ENCODE measurements at places on chromosomes 3 and 15.

DNA sequence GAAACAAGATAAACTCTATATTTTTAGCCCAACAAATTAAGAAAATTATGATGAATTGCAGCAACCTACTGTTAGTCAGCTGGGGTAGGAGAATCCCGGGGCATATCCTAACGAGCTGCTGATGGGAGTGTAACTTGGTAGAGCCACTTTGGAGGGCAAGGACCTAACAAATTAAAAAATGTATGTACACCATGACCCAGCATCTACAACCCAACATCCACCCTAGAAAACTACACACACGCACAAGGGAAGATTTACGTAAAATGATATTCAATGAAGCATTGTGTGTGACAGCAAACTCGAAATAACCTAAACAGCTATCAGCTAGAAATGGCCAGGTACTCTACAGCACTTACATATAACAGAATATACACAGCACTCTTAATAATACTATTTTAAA lies 1.9 kb downstream of the BCL2A1 start:
- no peak for DNase-seq

DNA sequence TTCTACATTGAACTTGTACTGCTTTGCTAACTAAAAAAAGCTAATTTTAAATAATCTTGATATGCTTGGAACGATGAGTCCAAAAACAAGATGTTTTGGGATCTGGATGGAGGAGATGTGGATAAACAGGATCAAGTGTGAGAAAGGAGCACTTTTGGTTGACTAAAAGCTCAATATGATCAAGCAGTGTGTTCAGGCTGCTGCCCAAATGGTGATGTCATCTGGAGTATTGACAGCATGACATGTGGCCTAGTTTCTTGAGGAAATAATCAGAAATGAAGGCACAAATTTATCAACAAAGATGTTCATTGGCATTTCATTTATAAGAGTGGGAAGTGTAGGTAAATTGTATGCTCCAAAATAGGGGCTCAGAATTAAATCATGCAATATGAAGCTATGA lies 161.2 kb downstream of the SOX2 start:
- no peak for DNase-seq

GRCh38 chr3:18378218-18378617 lies 46.9 kb downstream of the SATB1 start:
- DNase-seq = no peak

- DNase-seq = no peak
Observed at GRCh38 chr3:181868576-181869082, 156.9 kb downstream of the SOX2 start.

DNA sequence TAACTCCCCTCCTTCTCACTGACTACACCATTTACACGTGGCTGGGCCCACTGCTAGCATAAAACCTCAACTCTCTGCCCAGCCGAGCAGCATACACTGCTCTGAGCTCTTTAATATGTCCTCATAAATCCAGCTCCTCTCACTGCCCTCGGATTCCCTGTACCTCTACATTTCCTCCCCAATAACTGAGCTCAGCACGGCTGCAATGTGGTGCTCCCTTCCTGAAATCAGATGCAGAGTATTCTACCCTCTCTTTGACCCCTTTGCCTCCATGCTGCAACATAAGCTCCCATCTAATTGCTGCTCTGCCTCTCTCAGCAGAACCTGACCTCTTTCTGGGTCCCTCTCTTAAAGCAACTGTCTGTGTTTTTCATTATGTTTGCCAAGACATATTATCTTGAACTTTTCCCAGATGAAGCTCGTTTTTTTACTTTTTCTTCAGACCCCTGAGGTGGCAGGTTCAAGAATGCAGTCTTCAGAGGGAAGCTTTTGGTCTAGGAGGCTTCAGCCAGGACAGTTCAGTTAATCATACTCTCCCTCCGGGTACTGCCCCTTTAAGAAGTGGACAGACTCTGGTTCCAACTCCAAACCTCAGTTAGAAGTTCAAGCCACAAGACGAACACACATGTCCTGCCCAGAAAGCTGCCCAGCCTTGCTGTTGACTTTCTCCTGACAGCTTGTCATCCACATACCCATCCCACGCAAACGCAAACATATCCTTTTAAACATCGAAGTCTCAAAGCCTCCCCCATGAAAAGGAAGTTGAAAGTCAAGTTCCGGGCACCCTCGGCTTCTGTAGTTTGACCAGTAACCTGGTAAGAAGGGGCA lies 81.1 kb upstream of the NEO1 start:
- DNase-seq = no peak

DNA sequence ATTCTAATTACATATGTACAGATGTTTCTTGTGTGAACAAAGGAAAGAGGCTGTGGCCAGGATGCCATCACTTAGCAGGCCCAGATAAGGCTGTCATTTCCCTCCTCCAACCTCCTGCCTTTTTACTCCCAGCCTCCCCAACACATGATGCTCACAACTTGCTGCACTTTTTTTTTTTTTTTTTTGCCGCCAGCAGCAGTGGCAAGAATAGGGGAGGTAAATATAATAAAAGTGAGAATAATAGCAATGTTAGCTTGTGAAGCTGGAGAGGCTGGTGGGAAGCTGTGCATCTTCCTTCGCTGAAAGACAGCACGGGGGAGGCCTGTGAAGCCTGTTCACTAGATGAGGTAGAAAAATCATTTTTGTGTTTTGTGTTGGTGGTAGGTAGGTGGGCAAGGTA lies 42.5 kb upstream of the MYO5C start:
- DNase-seq = no peak

- no peak for DNase-seq
Observed at GRCh38 chr3:67998281-67998680, 343.9 kb upstream of the SUCLG2 start.

- DNase-seq = no peak
Observed at GRCh38 chr3:26281284-26281985, 341.1 kb upstream of the LRRC3B start.

GRCh38 chr3:68787106-68787626 lies 145.2 kb downstream of the TAFA4 start:
- no peak for DNase-seq

- DNase-seq = no peak
Observed at GRCh38 chr3:49591615-49592014, 37.3 kb downstream of the BSN start.
